Activated CD4-positive, alpha-beta T cell treated with anti-CD3 and anti-CD28 coated beads, Interleukin-2, amount 50 U/mL, for 48 hours (primary cell): ENCODE measurements at places on chromosomes 11 and 22.

GRCh38 chr11:8794677-8795103 lies 112.1 kb downstream of the RPL27A start:
- no peak for DNase-seq

DNA sequence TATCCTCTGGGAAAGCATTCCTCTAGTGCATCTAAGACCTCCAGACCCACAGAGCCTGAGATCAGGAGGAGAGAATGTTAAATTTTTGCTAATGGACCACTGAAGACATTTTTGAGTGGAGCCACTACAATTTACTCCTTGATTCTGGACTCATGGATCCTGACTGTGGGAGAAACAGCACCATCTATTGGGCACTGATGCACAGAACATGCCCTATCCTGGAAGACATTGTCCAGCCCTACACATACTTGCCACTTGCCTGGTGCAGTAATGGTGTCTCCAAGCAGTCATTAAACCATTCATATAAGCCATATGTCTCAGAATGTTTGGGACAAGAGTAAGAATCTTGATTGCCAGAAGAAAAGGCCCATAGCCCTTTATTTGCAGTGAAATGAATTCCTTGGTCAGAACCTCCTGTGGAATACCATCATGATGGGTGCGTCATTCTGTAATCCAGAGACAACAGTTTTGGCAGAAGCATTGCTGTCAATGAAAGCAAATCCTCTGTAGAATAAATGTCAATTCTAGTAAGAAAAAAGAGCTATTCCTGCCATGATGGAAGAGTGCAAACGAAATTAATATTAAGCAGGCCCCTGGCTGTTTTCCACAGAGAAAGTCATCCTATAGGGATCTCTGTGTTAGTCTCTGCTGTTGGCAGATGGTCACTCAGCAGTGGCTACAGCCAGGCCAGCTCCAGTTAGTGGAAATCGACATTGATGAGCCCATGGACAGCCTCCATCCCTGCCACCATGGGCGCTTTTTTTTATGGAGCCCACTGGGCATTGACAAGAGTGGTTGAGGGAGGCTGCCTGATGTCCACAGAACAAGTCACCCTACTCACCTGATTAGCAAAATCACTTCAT lies 43.5 kb downstream of the GGTLC2 start:
- peak; percentile 29 for DNase-seq

- DNase-seq = no peak
Measured at GRCh38 chr11:70067591-70068341, 10.4 kb upstream of the ANO1 start.

DNA sequence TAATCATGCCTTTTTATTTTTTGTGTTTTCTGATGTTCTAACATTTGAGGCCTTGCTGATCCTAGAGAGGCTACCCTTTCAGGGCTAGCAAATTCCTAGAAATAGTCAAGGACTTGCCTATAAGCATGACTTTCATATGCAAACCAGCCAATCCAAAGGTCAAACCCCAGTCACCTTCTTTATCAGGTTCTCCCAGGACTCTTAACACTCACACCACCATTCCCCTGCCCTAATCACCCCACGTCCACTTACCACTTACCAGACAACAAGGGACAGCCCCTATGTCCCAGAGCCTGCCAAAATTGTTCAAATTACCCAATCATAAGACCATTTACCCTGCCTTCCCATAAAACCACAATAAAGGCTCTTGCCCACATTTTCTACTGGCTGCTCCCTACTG lies 1339.8 kb downstream of the LRRC4C start:
- no peak for DNase-seq

- no peak for DNase-seq
Measured at GRCh38 chr11:90434858-90435257, 212.0 kb upstream of the CHORDC1 start.

DNA sequence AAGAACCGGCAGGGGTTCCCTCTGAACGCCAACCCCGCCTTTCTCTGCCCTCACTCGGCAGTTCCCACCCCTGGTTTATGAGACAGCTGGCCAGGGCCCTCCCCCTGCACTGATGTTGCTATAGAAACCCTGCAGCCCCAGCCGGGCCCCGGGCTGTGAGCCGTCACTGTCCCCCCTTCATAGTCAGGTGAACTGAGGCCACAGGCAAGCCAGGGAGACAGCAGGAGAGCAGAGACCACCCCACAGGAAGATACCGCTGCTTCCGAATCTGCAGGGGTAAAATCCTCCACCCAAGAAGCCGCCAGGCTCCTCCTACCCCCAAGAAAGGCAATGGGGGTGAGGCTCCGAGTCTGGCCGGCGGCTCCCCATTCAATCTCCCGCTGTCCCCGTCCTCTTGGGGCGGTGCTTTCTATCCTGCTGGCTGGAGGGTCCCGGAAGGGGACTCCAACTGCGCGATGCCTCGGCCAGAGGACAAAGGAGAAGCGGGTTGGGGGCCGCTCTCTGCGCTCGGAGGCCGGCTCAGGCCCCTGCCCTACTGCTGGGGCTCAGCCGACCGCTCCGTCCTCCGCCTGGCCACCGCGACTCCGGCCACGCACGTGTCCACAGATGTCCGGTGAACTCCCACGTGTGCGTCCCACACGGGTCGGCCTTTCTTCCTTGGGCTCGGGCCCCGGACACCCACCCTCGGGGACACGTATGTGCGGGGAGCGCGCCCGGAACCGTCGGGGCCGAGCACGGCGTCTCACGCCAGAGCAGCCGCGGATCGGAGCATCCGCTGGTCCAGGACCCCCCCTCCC lies 587 bp downstream of the SLC25A22 start:
- DNase-seq = peak; percentile 82

GRCh38 chr11:133719532-133720235 lies 125.6 kb downstream of the SPATA19 start:
- DNase-seq = no peak

- no peak for DNase-seq
Measured at GRCh38 chr11:115591380-115591779, 87.2 kb upstream of the CADM1 start.

DNA sequence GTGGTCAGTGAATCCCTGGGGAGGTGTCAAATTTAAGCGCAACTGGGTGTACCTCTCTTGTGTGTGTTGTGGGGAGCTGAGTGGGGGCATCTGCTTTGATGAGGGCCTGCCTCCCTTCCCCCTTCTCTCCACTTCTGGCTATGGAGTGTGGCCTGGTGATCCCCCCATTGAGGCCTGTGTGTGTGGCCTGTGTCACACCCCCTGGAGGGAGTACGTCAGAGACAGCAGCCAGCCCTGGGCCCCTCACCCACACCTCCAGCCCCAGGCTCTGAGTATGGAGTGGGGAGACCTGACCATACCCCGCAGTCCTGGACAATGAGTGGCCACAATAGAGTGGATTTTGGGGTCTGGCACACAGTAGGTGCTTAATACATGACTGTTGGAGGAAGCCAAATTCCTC lies 51.4 kb upstream of the EIF3D start:
- DNase-seq = no peak

- DNase-seq = no peak
Measured at GRCh38 chr11:34323601-34324000, 34.2 kb downstream of the ABTB2 start.

- DNase-seq = no peak
Measured at GRCh38 chr11:84091212-84091986, 805.2 kb upstream of the CCDC90B start.

DNA sequence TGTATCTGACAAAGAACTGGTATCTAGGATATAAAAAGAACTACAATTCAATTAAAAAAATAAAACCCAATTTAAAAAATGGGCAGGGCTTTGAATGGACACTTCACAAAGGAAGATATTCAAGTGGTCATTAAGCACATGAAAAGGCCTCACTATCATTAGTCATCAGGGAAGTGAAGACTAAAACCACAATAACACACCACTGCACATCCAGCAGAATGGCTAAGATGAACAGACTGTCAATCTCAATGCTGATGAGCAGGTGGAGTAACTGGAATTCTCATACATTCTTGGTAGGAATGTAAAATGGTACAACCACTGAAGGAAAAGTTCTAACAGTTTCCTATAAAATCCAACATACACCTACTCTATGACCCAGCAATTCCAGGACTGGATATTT lies 8.9 kb downstream of the HPS4 start:
- DNase-seq = no peak

GRCh38 chr11:124752471-124753102 lies 532 bp upstream of the VSIG2 start:
- DNase-seq = no peak

GRCh38 chr11:110356762-110357671 lies 60.6 kb upstream of the RDX start:
- no peak for DNase-seq

DNA sequence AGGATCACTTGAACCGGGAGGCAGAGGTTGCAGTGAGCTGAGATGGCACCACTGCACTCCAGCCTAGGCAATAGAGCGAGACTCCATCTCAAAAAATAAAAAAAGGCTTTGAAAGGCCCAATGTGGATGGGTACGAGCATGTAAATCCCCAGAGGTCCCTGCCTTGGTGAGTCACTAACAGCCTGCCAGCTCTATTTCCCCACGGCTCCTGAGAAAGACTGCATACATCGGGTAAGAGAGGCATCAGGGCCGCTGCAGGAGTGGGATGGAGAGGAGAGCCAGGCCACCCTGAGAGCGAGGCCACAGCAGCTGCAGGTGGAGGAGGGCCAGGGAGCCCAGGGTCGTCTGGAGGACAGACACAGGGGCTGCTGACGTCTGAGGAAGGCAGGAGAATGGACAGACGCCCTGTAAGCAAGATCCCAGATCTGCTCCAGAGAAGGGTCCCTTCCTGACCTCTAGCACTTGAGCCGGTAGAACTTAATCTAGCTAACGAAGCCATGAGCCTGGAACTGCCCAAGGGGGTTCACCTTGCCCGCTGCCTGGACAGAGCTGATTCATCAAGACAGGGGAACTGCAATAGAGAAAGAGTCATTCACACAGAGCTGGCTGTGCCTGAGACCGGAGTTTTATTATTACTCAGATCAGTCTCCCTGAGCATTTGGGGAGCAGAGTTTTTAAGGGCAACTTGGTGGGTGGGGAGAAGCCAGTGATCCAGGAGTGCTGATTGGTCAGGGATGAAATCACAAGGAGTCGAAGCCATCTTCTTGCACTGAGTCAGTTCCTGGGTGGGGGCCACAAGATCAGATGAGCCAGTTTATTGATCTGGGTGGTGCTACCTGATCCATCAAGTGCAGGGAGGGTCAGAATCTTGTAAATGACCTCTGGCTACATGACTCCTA lies 5.1 kb upstream of the KRTAP5-9 start:
- no peak for DNase-seq

DNA sequence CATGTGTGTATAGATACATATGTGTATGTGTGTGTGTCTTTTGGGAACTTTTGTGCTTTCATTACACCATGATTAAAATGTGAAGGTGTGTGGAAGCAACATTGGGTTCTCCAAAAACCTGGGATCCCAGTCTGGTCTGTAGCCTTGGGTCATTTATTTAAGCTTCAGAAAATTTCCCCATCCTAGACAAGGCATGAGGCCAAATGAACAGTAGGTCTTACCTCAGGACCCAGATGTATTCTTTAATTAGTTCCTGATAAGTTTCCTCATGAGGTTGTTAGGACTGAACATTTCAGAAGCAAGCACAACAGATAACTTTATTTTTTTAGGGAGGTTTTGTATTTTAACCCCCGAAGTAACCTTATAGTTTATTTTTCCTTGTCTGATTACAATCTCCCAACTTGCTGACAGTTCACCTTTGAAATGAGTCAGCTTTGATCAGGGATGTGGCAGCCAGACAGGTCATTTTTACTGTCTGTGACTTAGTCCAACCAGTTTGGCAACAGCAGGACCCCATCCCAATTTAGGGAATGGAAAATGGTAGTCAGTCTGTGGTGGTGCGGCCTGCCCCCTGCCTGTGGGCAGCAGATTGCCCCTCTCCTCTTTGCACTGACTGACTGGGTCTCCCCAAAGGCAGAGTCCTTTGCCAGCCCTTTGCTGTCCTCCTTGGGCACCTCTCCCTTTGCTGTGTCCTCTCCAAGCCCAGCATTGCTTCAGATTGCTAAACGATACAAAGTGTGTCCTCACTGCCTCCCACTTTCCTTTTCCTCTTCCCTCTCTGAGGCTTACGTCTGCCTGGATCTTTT lies 88.3 kb downstream of the NAV2 start:
- no peak for DNase-seq

DNA sequence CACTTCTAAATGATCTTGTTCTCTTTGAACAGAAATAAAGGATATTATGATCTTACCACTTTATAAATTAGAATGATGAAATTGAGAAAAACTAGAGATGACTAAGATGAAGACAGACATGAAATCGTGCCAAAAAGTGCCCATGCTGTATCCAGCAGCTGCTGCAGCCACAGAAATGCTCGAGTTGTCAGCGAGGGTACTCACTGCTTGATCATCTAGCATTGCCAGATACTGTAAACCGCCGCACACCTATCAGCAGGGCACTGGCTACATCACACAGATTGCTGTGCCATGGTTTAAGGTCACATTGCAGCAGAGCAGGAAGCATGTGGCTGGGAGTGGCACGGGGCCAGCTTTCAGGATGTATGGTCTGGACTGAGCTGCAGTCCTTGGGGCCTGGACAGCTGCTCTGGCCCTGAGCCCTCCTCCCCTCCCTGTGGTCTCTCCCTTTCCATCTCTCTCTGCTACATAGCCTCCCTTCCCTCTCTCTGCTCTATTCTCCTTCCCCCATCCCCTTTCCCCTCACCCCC lies 51.0 kb upstream of the SEPTIN5 start:
- no peak for DNase-seq

DNA sequence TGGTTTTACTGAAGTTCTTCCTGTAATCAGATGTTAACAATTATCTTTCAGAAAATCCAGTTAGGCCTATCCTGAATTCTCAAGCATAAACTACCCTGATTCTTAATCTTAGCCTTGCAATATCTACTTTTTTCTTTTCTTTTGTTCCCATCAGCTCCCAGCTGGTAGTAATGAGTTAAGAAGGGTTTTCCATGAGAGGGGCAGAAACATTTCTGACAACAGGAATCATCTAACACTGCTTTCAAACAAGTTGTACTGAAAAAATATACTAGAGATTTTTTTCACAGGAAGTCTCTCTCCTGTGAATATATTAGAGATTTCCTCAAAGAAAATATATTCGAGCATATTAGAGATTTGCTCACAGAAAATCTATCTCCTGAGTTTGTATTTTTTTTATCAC lies 3.3 kb upstream of the TRIM6 start:
- DNase-seq = no peak

GRCh38 chr11:11290354-11290753 lies 62.7 kb downstream of the CSNK2A3 start:
- DNase-seq = no peak

GRCh38 chr11:115078461-115079438 lies 400.4 kb downstream of the NXPE2 start:
- no peak for DNase-seq

- DNase-seq = no peak
Measured at GRCh38 chr22:49295465-49295743, 532.3 kb downstream of the BRD1 start.

GRCh38 chr22:45832959-45833580 lies 143.9 kb downstream of the WNT7B start:
- no peak for DNase-seq
